ENCODE measurements at places on chromosomes 6 and 20. TPM values are rescaled to one million over a fixed set of nuclear protein-coding genes. Genes with fewer than 3 reads are reported as not detected.

TREM1 gene
- 0.52 TPM for total RNA-seq

MYLK2 gene
- total RNA-seq, result 0.25 TPM

ZSCAN9 gene
- total RNA-seq, result 9.7 TPM

RNF144B gene
- total RNA-seq, result 14.1 TPM

PDE7B gene
- total RNA-seq, result 12.6 TPM

HLA-DMB gene
- total RNA-seq, result 9.1 TPM

CNKSR3 gene
- total RNA-seq, result 20.3 TPM

GPX5 gene
- not detected for total RNA-seq

MATN4 gene
- total RNA-seq, result not detected

MMP24 gene
- total RNA-seq, result 0.25 TPM

ABHD16B gene
- total RNA-seq, result not detected

KHDC1L gene
- total RNA-seq, result not detected

CST7 gene
- total RNA-seq, result 0.66 TPM

SMLR1 gene
- total RNA-seq, result not detected

CPNE5 gene
- total RNA-seq, result 26.5 TPM

GRCh38 chr6:27237089-27237803 lies 10.3 kb upstream of the PRSS16 start:
- no peak for DNase-seq

GRCh38 chr6:84273048-84273809 lies 45.8 kb upstream of the CEP162 start:
- DNase-seq, result no peak

- DNase-seq, result no peak
Measured at GRCh38 chr6:104855507-104855906, 4.2 kb downstream of the HACE1 start.

DNA sequence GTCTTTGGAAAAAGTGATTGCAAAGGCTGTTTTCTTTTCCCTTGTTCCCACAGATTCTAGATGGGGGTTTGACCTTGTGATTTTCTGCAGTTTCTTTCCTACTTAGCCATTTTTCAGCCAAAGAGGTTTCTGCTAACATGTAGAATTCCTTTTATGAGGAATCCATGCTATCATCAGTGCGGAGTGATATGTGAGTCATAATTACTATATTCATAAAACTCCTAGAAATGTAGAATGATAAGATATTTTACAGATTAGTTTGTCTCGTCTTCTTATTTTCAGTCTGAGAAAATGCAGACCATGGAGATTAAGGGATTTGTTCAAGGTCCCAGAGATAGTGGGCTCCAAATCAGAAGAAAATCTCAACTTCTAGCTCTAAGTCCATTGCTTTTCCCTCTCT lies 98.6 kb downstream of the KCNQ5 start:
- DNase-seq, result no peak

DNA sequence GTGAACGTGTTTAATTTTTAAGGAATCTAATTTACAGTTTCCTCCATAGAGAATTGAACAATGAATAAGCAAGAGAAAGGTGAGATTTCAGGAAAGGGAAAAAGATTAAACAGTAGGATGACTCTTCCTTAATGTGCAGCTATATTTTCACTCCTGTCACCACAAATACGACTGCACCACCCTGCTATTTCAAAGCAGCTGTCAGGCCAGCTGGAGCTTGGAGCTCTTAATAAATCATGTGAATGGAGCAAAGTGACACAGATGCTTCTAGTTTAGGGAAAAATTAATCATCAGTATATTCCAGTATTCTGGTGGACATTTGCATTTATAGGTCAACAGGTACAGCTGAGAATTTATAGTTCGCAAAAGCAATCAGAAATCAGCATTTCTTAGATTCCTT lies 56.5 kb upstream of the PKIB start:
- no peak for DNase-seq

GRCh38 chr20:62518911-62519310 lies 43.1 kb upstream of the GATA5 start:
- DNase-seq, result no peak

DNA sequence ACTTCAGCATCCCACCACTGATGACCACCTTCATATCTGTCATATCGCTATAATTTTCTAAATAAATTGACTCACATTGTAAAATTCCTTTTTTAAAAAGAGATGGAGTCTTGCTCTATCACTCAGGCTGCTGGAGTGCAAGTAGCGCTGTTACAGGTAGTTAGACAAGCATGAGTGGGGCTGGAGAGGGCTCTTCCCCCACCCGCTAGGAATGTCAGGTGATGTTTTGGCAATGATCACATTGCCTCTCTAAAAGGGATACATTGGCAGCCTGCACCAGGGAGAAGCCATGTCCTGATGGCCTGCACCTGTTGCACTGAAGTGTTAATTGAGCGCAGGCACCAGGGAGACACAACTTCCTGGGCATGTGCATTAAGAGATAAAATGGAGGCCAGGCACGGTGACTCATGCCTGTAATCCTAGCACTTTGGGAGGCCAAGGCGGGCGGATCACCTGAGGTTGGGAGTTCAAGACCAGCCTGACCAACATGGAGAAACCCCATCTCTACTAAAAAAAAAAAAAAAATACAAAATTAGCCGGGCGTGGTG lies 16.9 kb upstream of the SLC22A16 start:
- DNase-seq, result no peak

DNA sequence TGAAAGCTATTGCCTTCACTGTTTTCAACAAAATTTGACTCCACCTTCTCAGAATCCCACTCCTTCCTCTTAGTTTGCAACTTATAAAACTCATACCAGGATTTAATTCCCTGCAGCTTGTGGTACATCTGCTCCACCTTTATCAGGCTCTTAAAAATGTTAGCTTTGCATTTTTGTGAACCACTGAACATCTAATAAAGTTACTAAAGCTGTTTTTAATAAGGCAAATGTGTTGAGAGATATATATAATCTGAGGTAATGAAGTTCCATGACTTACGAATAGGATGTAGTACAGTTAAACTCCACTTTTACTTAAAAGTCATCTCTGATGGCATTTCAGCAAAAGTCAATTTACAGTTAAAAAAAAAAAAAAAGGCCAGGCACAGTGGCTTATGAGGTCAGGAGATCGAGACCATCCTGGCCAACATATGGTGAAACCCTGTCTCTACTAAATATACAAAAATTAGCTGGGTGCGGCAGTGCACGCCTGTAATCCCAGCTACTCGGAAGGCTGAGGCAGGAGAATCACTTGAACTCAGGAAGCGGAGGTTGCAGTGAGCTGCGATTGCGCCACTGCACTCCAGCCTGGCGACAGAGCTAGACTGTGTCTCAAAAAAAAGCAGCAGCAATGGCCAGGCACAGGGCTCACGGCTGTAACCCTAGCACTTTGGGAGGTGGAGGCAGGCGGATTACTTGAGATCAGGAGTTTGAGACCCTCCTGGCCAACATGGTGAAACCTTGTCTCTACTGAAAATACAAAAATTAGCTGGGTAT lies 106.2 kb downstream of the KIF13A start:
- peak; percentile 24 for DNase-seq

- DNase-seq, result no peak
Measured at GRCh38 chr6:113823916-113824315, 33.2 kb upstream of the MARCKS start.

GRCh38 chr20:3162080-3162611 lies 2.5 kb upstream of the FASTKD5 start:
- DNase-seq, result no peak

GRCh38 chr6:3292431-3293197 lies 33.9 kb downstream of the PSMG4 start:
- DNase-seq, result no peak

GRCh38 chr6:52953911-52954839 lies 40.9 kb downstream of the GSTA4 start:
- no peak for DNase-seq

DNA sequence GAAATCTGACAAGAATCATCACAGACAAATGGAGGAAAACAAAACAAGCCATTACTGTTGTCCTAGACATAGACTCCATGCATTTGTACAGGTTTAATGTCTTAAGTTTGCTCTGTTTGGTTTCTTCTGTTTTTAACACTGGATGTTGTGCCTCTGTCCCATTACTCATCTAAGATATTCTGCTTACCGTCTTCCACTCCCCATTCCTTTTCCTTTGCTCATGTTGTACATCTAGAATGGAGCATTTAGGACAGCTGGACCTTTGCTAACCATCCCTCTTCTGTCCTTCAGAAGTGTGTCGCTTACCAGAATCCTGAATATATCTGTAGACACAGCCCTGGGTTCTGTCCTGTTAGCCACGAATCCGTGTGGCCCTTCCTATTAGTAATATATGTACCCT lies 35.2 kb downstream of the RAB22A start:
- DNase-seq, result no peak

DNA sequence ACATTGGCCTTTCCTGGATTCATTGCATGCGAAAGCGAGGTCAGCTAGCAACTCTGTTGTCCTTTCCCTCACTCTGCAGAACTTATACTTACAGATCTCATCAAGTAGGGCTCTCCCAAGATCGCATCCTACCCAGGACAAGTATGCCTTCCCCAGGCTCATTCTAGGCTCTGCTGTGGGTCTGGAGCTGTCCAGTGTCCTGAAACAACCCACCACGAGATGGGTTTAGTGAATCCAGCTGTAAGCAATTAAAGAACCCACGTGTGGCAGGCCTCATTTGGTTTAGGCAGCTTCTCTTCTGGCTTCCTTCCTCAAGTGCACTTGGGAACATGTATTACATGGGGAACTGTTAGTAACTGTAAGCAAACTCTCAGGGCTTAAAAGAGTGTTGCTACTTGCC lies 406.5 kb upstream of the CHD6 start:
- DNase-seq, result no peak

- DNase-seq, result no peak
Measured at GRCh38 chr20:55142932-55143331, 667.5 kb downstream of the DOK5 start.

GRCh38 chr6:169620171-169621130 lies 81.4 kb downstream of the WDR27 start:
- DNase-seq, result no peak

DNA sequence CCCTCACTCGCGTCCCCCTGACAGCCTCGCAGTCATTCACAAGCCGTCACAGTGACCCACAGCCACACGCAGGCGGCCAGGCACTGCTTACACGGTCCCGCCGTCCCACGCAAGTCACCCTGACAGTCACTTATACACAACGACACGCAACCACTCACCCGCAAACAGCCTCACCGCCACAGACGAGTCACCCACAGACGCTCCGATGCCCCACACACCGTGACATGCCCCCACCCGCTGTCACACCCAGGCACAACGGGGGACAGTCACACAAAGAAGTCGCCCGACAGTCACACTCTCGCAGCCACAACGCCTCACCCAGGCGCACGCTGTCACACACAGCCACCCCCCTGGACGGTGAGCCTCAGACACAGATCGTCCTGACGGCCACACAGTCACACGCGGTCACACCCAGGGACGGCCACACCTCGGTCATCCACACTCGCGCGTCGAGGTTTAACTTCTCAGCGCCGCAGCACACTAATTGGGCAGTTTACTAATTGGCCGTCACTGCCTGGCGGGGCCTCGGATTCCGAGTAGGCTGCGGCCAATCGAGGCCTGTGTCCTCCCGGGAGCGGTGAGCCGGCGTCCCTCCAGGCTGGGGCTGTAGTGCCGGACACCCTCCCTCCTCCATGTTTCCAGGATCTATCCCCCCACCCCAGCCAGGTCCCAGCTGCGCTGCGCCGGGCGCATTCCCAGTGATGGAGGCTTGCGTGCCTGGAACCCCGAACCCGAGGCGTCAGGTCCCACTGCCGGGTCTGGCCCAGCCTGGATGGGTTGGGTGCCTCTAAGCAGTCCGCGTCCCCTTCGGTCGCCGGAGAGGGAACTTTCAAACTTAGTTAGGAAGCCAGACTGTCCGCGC lies 790 bp downstream of the TOX2 start:
- DNase-seq, result no peak

GRCh38 chr6:55775029-55775318 lies 100.4 kb downstream of the BMP5 start:
- DNase-seq, result no peak

DNA sequence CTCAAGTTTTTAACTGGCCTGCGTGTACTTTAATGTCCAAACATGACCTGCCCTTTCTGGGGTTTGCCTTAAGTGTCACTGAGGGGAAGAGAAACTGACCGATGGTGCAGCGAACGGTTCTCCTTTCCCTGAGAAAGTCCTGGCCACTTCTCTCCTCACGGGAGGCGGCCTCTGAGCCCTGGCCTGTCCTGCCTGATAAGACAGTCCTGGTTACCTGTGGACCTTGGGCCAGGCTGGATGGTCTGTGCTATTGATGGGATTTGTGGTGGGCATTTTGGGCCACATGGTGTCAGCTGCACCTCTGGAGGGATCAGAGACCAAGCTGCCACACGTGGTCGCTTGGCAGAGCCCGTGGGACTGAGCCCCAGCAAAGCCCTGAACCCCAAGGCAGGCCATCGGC lies 11.6 kb upstream of the NTSR1 start:
- no peak for DNase-seq

DNA sequence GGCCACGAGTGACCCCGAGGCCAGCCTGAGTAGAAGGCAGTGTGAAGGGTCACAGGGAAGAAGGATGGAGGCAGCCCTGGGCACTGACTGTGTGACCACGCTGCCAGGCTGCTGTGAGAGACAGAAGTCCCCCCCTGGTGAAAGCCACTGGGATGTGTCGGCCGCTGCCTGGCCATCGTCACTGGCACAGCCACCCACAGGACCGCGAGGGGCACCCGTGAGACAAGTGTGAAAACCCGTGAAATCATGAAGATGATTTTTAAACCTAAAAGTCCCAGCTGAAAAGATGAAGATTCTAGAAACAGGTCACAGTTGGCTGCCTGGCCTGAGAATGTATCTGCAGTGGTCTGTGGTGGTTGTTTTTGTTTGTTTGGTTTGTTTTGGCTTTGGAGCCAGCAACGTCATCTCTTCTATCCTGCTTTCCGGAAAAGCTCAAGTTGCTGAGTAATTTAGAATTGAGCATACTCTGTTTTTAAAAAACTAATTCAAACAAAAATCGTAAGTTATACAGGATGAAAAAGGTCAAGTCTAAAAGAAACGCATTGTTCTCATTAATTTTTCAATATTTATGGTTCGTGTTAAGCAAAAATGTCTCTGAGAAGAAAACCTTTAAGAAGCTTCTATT lies 94.7 kb downstream of the HUS1B start:
- no peak for DNase-seq

GRCh38 chr6:5707281-5708045 lies 299.3 kb downstream of the NRN1 start:
- no peak for DNase-seq

GRCh38 chr6:72080260-72080941 lies 194.1 kb downstream of the RIMS1 start:
- DNase-seq, result no peak

DNA sequence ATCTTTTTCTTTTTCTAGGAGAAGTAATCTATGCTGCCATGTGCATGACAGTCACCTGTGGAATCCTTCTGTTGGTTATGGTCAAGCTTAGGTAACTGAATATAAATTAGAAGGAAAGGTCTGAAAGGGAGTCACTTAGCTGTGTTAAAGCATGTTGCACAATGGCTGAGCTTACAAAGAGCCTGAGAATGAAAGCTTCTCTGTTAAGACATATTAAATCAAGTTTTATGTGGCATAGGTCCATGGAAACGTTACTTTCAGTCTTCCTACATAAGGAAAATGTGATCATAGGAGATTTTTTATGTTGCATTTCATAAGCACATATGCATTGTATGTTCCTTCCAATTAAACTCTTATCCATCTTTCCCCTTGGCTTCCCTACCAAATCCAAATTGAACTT lies 72.1 kb downstream of the GFRAL start:
- no peak for DNase-seq
